ENCODE measurements at places on chromosomes 1 and 21. TPM values are rescaled to one million over a fixed set of nuclear protein-coding genes. Genes with fewer than 3 reads are reported as not detected.

GRCh38 chr1:242827538-242827937, 303.0 kb upstream of the PLD5 start:
- no peak for DNase-seq

DNA sequence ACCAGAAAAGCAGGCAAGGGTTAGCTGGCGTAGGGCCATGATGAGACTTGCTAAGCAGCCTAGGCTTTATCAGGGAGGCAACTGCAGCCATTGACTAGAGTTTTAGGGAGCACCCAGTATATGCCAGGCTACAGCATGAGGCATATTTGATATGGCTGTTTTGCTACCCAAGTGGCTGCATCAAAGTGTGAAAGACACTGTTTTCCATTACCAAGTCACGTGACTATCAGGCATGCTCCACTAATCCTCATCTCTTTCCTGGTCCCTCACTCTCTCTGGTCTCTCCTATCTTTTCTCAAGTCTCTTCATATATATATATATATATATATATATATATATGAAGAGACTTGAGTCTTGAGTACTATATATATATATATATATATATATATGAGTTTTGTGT, 206.7 kb upstream of the POU3F1 start:
- DNase-seq, result no peak

- no peak for DNase-seq
Measured at GRCh38 chr1:111811891-111812290, 56.2 kb downstream of the DDX20 start.

GRCh38 chr21:25254491-25255174, 352.6 kb downstream of the MRPL39 start:
- DNase-seq, result no peak

DNA sequence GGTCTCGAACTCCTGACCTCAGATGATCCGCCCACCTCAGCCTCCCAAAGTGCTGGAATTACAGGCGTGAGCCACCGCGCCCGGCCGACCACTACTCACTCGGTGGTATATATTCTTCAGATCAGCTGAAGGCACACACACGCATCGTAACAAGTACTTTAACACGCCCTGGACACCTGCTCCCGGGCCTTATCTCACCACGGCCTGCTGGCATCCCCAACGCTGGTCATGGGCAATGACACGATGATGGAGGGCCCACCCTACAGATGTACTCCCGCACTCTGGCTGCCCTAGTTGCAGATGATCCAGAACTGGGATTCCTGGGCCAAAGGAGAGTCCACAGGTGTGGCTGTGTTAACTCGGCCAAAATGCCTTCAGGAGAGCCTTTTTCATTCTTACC, 11.6 kb downstream of the UBE2J2 start:
- no peak for DNase-seq

GRCh38 chr1:97056386-97056785, 334.8 kb downstream of the PTBP2 start:
- no peak for DNase-seq

- DNase-seq, result no peak
Measured at GRCh38 chr1:110240476-110241210, 30.5 kb downstream of the KCNC4 start.

GRCh38 chr1:222582099-222582774, 7.5 kb downstream of the TAF1A start:
- DNase-seq, result peak; percentile 73

DNA sequence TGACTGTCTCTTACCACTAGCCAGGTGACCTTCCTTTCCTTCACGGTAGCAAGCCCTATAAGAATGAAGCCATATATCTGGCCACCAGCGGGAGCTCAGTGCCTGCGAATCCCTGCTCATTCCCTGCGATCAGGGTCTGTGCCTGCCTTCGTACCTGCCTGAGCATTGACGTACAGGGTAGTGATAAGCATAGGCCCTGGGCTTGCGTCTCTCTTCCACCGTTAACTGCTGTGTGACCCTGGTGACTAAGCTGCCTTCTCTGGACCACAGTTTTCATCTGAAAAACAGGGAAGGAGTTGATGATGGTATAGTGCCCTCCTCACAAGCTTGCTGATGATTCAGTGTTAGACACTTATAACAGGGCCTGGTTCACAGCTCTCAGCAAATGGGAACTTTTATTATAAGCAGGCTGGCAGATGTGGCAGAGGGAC, 4.1 kb downstream of the ZC3H12A start:
- no peak for DNase-seq

- no peak for DNase-seq
Measured at GRCh38 chr1:223233410-223234169, 90.5 kb upstream of the TLR5 start.

DNA sequence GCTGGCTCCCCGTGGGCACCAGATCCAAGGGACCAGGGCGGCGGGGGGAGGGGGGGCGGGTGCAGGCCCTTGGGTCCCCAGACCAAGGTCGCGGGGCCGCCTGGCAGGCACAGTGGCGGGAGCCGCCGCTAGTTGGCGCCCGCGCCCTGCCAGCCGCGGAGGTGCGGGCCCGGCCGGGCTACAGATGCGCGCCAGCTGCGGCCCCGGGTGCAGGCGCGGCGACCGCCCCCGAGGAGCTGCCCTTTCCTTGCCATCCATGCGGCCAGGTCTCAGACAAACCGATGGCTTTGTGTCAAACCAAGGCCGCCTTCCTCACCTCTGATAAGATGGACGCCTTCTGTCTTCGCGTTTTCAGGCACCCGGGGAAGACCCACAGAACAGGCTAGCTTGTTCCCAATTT, 2.2 kb upstream of the RUNX3 start:
- DNase-seq, result peak; percentile 31

- no peak for DNase-seq
Measured at GRCh38 chr1:224183591-224184312, 712 bp downstream of the DEGS1 start.

DNA sequence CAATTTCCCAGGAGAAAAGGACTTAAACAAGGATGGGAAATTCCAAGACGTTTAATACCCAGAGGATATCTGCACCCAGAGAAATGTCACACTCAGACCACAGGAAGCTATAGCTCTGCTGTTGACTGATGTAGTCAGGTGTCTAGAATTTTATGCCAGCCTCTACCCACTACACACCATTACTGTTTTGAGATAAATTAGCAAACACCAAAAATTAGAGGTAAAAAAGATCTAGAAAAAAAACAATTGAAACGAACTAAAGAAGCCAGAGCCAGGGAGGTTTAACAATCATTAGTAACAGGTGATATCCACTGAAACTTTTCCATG, 519.9 kb downstream of the SMYD3 start:
- no peak for DNase-seq

GRCh38 chr1:7561331-7561921, 209.7 kb upstream of the VAMP3 start:
- DNase-seq, result peak; percentile 17

The PSRC1 gene
- total RNA-seq, result 4.5 TPM

The RGS5 gene
- 1.0 TPM for total RNA-seq

The INAVA gene
- not detected for total RNA-seq
